Bronchial epithelial cell (primary cell): ENCODE measurements at places on chromosomes 2 and 18. TPM values are rescaled to one million over a fixed set of nuclear protein-coding genes. Genes with fewer than 3 reads are reported as not detected.

The ATP6V1C2 gene
- total RNA-seq, result 0.26 and 0.90 TPM in 2 replicates

The KIF3C gene
- total RNA-seq, result 1.6 and 2.4 TPM in 2 replicates

The RPE gene
- total RNA-seq, result 121 and 130 TPM in 2 replicates

GRCh38 chr2:819121-819520 is 131.5 kb upstream of the SNTG2 start:
- no peak for DNase-seq

DNA sequence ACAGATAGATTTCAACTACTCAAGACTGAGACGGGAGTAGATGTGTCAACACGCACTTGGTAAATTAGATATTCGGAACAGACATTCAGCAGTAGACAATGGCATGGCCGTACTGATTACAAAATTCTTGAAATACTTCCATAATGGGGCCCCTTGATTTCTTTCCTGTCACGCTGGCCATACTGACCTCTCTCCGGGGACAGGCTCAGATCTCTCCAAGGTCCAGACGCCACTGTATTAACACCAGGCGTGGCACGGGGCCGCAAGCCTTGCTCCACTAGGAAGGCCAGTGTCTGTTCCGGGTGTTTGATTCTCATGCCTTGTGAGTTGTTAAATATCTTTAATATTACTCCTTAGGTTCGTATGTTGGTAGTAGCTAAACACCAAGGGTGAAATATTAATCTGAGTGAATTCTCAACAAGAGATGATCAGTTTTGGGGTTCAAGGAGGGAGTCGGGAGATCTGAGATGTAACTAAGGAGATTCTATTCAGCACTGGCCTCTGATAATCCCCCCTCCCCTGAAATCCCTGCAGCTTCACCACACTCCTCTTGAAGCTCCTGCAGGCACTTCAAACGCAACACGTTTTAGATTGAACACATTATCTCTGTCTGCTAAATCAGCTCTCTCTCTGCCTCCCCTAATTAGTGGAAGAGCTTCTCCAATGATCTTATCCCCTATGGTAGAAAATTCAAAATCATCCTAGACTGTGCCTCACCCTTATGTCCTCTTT is 2.2 kb upstream of the EHD3 start:
- DNase-seq, result no peak
